ENCODE measurements at places on chromosomes 7 and 10.
A peak's percentile ranks its signal among the peaks of the same experiment; 100 is the strongest.

GRCh38 chr7:137482466-137482865, 138.9 kb upstream of the PTN start:
- DNase-seq, result no peak

DNA sequence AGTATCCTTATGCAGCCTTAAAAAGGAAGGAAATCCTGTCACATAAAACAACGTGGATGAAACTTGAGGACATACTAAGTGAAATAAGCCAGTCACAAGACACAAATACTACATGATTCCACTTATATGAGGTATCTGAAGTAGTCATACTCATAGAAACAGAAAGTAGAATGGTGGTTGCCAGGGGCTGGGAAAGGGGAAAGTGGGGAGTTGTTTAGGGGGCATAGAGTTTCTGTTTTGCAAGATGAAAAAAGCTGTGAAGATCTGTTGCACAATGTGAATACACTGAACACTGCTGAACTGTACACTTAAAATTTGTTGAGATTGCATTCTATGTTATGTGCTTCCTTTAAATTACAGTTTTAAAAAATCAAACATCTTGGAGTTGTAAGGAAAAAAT, 2.9 kb downstream of the NUP205 start:
- no peak for DNase-seq

- DNase-seq, result no peak
These were observed 124.3 kb downstream of the NRCAM start for GRCh38 chr7:108331971-108332370.

GRCh38 chr7:10268034-10268433, 705.6 kb upstream of the PHF14 start:
- no peak for DNase-seq

DNA sequence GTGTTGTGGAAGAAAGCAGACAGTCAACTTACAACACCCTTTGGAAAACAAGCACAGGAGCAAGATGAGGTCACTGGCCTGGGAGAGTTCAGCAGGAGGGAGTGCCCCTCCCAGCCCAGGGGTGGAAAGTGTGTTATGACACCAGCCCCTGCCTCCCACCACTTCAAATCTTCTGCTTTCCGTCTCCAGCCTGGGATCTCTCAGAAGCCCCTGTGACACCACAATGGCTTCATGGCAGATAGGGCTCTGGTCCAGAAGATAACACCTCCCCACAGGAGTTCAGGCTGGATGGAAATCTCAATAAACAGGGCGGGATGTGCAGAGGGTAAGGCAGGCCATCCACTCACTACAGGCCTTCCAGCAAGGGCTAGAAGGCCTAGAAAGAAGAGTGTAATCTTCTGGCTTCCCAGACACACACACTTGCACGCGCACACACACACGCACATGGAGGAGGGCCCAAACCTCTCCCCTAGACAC, 48.7 kb upstream of the ZMIZ1 start:
- DNase-seq, result no peak

DNA sequence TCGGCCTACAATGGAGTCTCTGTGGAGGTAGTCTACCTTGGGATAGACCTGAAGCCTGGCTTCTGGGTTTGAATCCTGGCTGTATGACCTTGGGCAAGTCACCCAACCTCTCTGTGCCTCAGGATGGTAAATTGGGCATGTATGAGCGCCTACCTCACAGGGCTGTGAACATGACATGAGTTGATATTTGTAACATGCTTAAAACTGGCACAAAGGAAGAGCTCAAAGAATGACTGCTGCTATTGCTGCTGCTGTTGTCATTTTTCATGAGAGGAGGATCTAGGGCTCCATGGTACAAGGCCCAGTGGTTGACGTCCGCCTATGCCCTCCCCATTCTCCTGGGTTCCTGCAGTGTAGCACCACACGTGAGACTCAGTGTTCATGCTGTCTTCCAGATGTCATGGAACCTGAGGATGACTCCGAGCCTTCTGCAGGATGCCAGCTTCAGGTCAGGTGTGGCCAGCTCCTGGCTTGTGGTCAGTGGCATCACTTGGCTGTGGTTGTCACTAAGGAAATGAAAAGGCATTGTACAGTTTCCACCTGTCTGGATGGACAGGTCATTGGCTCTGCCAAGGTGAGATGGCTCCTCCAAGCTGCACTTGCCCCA, 95.0 kb downstream of the WDFY4 start:
- DNase-seq, result no peak

DNA sequence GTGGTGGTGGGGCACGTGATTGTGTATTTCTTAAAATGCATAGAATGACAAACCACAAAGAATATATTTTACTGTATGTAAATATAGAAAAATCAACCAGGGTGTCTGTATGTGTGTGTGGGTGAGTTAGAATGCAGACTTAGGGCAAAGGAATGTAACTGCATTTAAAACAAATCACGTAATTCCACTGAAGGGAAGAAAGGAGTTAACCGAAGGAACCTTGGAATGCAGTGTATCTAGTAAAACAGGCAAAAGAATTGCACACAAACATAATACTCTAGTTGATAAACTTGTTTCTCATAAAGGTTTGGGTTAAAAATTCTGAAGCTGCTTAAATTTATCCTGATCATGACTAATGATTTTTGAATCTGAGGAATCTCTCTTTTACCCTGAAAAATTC, 134.9 kb downstream of the ADRA2A start:
- DNase-seq, result no peak

- DNase-seq, result no peak
These were observed 61.7 kb upstream of the TARP start for GRCh38 chr7:38335128-38335491.

GRCh38 chr7:81433206-81433605, 336.6 kb downstream of the HGF start:
- DNase-seq, result no peak

DNA sequence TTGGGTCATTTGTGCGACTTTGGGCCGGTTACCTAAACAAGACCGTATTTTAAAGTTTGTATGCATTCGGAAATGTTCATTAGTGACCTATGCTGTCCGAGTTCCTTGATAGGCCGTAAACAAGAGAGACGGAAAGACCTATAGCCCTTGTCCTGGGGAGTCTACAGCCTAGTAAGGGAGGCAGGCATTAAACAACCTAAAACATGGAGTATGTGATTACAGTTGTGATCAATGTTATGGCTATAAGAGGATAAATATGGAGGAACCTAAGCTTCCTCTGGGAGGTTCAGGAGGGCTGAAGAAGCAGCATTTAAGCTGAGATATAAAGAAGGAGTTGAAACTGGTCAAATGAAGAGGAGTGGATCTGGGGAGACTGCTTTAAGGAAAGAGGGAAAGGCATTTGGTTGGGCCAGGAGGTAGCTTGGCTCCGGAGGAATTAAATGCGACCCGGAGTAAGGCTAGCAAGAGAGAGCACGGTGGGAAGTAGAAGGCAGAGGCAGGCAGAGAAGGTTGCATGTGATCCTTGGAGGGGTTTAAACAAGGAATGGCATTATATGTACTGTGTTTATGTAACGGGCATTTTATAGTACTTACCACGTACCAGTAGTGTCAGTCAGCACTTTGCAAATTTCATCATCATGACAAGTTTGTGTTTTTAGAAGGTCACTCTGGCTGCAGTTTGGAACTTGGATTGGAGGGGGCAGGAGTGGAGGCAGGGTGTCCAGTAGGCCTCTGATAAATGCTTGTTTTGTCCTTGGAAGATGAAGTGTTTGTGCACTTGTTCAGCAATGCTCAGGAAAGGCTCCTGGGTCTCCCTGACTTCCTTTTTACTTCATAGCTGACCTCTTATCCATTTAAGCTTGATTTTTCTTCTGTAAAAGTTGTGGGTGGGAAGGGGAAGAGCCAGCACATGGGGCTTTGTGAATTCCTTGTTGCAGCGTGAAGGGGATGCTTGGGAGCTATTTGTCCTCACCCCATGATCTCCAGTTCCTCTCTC, 1.0 kb upstream of the AVPI1 start:
- DNase-seq, result no peak

GRCh38 chr7:105015390-105015965, 1.5 kb downstream of the KMT2E start:
- DNase-seq, result no peak

GRCh38 chr7:93146472-93147141, 1.6 kb downstream of the SAMD9L start:
- DNase-seq, result no peak

DNA sequence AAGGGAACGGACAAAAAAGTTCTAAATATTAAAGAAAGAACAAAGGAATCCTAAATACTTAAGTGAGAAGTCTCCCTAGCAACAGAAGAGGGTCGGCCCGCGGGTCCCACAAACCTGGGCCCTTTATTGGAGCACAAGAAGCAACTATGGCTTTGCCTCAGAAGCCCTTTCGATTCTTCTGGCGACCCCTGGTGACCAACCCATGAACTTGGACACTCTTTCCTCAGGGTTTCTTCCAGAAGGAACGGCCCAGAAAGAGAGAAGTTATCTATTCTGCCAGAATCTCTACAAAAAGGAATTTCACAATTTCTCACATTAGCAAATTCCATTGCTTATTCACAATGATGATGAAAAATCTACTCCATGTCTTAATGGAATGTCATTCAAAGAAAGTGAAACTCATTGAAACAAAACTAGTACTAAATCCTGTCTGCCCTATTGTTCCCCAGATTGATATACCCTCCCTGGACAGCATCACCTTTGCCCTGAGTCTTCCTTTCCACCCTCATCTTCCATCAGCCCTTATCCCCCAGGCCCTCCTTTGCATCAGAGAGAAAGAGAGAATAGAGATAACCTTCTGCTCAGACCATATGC, 43.7 kb downstream of the CPVL start:
- peak; percentile 33 for DNase-seq

GRCh38 chr7:39280337-39280736, 285.9 kb upstream of the YAE1 start:
- no peak for DNase-seq

DNA sequence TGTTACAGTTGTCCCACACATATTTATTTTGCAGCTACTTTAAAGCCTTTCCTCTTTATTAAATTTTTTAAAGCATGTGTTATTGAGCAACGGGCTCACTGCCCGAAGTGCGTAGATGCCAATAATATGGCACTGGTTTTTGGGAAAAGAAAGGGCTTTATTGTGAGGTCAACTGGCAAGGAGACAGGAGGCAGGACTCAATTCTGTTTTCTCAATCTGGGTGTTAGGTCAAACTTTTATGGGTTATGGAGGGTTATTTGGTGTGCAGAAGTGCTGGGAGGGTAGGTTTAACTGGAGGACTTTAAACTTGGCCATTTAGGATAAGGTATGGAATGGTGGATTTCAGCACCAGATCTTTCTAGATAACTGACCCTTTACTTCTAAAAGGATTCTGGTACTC, 183.6 kb downstream of the LRRC4 start:
- no peak for DNase-seq

- DNase-seq, result no peak
These were observed 58.7 kb upstream of the VSTM2A start for GRCh38 chr7:54483523-54483922.

- DNase-seq, result no peak
These were observed 9.1 kb downstream of the COMTD1 start for GRCh38 chr10:75226656-75227055.

GRCh38 chr7:94426980-94427875, 32.5 kb downstream of the COL1A2 start:
- no peak for DNase-seq

DNA sequence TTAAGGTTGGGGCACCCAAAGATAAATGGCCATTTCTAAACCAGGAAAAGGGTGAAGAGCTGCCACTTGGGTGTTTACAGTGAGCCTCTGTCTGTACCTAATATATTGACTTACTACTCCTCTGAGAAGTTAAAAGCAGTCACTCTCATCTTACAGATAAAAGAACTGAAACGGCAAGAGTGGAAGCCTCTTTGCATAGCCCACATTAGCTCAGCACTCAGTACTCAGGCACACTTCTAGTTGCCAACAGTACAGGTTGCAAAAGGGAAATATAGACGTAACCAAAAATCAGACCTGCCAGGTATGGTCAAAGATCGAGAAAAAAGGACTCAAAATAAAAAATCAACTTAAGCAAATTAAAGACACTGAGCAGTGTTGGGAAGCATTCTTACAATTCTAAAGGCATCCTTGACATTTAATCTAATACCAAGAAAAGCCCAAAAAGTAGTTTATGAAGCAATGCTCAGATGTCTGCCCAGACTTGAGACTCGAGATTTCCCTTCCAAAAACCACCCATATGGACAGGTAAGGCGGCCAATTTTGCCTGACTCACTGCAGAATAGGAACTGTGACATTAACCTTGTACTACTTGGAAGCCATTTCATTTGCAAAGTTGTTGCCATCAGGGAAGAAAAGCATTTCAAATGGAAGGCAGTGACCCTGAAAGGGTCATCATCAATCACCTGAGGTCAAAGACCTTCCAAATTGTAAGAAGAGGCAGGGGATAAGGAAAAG, 139.3 kb downstream of the SLC25A13 start:
- no peak for DNase-seq

- no peak for DNase-seq
These were observed 756.6 kb upstream of the C7orf33 start for GRCh38 chr7:147833970-147834369.

DNA sequence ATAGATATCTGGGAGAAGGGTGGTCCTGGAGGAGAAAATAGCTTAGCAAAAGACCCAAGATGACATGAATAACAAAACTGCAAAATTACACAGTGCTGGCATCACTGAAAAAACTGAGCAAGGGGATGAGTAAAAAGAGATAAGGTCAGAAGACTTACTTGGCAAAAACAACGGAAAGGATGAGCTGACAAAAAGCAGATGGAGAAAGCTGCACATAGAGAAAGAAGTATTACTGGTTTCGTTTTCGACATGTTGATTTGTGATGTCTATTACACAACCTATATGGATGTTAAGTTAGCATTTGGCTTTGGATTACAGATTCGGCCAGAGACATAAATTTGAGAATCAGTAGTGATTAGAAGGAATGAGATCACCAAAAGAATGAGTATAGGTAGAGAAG, 132.1 kb downstream of the MACC1 start:
- no peak for DNase-seq

DNA sequence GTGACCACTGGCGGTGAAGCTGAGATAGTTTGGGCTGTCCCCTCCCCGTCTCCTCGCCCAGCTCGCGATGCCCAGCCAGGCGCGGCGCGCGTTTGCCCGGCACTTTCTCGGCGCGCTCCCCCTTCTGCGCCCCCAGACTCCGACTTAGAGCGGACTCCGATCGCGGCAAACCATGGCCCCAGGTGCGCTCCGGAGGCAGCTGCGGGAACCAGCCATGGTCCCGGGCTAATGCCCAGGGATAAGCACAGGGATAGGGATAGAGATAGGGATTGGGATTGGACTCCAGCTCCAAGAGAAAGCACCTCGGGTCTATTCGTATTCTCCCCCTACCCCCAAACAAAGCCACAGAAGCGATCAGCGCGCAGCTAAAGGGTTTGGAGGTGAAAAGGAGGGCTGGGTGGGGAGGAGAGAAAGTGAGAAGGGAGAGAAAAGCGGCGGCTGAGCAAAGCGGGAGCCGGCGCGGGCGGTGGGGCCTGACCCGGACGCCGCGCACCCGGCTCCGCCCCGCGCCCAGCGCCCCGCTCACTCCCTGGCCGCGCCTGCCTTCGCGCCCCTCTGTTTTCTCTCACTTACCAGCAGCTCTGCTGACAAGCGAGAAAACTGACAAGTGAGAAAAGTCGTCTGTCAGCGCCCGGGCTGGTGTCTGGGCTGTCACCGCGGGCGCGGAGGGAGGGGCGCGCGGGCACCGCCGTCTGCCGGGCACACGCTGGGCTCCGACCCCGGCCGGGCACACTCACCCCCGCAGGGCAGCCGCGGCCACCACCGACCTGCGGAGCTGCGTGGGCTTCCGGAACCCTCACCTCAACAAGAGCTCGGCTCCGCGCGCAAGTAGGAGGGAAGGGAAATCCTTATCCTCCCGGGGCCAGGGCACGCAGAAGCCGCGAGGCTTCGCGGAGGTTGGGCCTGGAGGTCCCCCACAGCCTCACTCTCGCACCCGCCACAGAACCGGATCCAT, at the start of gene PDE1C:
Gene PDE1C, minus strand, starts transcription at position 2 of the 955 bp plus-strand sequence.
- DNase-seq, result no peak

All from kidney glomerular epithelial cell (primary cell).